ENCODE measurements at places on chromosomes 13 and 19.

DNA sequence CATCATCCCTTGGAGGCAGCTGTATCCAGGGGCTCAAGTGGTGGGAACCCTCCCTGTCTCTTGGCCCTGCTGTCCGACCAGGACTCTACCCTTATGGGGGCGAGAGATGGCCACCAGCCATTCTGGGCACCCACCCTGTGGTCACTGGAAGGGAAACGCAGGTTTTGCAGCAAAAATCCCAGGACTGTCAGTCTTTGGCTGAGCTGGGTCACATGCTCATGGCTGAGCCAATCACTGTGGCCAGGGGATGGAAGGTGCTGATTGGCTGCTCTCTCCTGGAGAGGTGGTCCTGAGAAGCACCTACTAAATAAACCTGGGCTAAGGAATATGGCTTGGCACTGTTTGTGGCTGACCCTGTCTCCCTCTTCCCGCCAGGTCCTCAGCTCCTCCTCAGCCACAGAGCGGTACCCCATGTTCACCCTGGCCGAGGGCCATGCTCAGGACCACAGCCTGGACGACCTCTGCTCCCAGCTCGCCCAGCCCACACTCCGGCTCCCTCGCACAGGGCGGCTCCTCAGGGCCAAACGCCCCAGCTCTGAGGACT is 8.9 kb downstream of the ATG4D start:
- DNase-seq = no peak

- DNase-seq = no peak
These were observed 225.1 kb downstream of the HS6ST3 start for GRCh38 chr13:96314974-96315373.

DNA sequence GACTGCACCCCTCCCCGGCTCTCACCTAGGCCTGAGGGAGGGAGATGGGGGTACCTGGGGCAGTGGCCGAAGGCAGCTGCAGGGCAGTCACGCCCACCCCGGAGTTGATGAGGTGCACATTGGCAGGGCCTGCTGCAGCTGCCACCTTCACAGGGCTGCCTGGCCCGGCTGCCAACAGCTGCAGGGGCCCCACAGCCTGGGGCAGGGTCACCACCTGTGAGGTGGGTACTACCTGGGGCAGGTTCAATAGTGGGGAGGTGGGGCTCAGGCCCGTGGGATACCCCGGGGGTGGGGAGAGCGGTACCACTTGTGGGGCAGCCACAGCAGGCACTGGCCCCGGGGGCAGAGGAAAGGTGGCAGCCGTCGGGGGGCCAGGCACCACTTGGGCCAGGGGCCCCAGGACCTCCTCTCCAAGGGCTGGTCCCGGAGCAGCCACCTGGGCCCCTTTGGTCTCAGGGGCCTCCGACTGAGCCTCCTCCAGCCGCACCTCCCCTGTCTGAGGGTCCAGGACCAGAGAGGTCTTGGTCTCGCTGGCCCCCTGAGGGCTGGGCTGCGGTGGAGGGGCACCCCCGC is 2.7 kb downstream of the SIX5 start:
- no peak for DNase-seq

- no peak for DNase-seq
These were observed 65.2 kb downstream of the RAP2A start for GRCh38 chr13:97499181-97499580.

DNA sequence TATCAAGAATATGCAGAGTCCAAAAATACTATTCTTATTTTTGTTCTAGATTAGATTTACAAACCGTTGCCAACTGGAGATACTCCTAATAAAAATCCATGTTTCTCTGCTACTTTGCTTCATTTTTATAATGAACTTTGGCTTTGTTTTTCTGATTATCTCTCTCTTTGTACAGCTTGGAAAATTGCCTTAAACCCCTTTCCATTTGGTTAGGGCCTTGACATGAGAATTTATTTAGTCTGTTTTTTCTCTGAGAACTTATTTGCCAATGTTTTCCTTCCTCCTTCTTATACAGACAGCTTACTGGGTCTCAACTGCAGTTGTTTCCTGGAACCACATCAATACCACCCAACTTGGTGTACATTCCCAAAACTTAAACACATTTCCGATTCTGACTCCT is 555.4 kb downstream of the SLITRK6 start:
- DNase-seq = no peak

DNA sequence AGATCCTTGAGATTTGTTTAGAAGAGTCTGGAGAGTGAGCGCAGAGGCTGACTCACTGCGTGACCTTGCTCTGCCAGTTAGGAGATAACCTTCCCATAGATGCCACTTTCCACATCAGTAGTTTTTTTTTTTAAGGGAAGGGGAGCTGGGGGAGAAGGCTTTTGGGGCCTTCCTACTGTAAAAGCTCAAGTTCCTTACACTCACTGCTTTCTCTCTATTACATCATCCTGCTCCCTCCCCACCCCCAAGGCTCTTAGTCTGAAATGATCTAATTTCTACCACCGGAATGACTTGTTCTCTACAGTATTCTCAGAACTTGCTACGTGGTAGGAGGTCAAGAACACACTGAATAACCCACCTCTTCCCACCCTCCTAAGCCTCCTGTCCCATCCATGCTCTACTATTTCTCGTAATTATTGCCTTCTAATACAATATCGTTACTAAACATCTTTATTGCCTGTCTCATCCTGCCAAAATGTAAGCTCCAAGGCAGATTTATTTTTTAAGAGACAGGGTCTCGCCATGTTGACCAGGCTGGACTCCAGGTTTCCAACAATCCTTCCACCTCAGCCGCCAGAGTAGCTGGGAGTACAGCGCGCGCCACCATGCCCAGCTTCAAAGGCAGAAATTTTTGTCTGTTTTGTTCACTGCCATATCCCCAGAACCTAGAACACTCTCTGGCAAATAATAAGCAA is 1.2 kb downstream of the LONP1 start:
- DNase-seq = no peak

- DNase-seq = no peak
These were observed 411.7 kb downstream of the IRS2 start for GRCh38 chr13:109374609-109375200.

DNA sequence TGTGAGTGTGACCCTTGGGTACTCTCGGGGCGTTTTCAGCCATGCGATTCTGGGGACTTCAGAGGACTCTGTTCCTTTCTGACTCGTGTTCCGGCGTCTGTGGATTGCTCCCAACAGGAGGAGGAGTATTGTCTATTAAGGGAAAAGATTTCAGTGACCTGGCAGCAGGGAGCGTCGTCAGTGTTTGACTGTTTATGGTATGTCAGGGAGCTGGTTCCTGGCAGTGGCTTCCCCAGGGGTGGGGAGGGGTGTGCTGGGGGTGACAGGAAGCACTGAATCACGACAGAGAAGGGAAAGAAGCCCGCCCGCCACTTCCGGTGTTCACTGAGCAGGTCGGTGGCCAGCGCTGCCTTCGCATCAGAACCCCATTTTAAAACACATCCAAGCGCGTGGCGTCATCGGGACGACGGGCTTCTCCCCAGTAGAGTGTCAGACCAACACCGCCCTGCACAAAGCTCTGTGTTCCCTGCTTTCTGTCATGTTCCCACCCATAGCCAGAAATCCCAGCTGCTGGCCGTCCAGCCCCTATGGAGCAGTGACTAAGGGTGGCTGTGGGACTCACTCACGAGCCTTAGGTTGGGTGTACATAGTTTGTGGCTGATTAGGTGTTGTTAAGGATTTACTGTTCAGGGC is 33.8 kb downstream of the COL4A2 start:
- no peak for DNase-seq

GRCh38 chr13:48531416-48532255 is 1.2 kb downstream of the RCBTB2 start:
- DNase-seq = no peak

DNA sequence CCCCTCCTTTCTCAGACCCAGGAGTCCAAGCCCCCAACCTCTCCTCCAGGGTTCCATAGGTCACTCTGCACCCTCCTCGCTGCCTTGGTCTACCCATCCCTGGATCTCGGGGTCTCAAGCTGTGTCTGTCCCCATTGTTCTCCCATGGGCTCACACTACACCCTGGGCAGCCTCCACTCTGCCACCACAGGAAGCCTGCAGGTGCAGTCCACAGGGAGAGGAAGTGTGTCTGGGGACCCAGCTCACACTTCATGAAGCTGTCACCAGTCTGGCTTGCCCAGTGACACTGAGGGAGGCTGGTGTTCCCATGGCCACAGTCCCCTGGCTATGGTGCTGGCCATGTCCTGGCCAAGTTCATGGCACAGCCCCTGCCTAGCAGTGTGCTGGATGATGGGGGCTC is 5.3 kb downstream of the NECTIN2 start:
- no peak for DNase-seq

GRCh38 chr19:31317570-31317969 is 31.7 kb downstream of the TSHZ3 start:
- no peak for DNase-seq

DNA sequence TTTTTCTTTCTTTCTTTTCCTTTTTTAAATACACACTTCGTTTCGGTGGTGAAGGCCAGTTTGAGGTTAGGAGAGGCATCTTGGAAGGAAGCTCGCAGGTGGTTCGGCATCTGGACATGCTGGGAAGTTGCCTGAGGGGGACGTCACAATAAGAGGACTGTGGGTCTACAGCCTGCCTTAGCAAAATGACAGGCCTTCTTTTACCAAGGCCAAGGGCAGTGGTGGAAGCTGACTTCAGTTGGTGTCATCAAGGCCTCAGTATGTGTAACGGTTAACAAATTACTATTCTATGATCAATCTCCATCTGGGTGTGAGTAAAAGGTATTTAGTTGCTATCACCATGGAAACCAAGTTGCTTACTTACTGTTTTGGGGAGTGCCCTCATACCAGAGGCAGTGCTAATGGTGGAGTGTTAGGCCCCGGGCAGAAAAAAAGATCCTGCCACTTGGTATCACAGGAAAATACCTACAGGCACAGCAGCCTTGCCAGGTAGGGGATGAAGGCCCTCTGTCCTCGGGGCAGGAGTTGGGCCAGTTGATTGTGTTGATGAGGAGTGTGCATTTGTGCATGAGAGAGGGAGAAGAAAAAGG is 10.3 kb downstream of the ACTN4 start:
- DNase-seq = no peak

GRCh38 chr13:108929532-108930206 is 300.3 kb downstream of the MYO16 start:
- peak; percentile 15 for DNase-seq

GRCh38 chr19:33374236-33374714 is 766 bp downstream of the CEBPG start:
- no peak for DNase-seq

- no peak for DNase-seq
These were observed 120.1 kb downstream of the DNAJC3 start for GRCh38 chr13:95797016-95797415.

DNA sequence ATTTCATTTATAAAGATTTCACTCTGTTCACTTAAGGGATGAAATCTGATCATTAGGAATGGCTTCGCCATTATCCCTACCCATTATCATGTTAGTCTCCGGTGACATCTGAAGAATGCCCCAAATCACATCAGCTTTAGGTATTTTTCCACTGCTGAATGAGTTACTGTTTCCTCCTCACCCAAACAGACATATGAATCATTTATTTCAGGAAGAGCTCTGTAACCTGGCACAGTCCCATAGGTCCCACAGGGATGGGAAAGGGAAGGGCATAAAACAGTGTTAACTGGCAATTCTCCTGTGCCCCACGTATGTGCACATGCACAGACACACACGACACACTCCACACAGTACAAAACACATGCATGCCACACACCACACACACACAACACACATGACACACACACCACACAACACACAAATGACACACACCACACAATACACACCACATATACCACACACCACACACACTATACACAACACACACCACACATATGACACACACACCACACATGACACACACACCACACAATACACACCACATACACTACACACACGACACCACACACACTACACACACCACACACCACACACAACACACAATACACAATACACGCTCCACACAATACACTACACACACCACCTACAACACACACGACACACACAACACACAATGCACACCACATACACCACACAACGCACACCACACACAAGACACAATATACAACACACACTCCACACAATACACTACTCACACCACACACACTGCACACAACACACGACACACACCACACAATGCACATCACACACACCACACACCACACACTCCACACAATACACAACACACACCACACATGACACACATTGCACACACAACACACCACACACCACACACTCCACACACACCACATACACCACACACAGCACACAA is 15.4 kb downstream of the TMEM255B start:
- DNase-seq = no peak

DNA sequence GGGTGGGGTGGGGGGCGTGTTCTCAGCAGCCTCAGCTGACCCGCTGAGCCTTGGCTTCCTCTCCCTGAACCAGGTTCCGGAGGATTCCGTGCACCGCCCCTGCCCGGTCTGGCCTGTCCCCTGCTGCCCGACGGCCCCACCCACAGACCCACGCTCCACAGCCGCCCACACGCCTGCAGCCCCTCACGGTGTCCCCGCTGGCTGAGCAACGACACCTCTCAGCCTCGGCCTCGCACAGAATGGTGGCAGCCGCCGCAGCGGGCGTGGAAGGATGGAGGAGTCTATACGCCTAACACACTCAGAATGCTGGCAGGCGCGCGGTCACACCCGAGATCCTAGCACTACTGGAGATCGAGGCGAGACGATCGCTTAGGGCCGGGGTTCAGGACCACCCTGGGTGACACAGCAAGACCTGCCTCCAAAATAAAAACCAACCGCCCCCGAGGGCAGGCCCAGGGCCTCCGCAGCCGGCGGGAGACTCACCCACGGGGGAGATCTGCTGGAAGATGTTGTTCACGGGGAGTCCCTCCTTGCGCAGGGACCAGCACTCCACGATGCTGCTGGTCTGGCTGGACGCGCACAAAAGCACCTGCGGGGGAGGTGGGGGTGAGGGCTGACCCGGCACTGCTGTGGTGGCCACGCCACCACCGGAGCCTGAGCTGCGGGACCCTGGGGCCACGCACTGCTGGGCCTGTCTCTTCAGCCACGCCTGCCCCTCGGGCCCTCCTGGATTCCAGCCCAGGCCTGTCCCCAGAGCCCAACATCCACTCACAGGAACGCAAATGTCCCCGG is 8.4 kb downstream of the MED16 start:
- DNase-seq = no peak

DNA sequence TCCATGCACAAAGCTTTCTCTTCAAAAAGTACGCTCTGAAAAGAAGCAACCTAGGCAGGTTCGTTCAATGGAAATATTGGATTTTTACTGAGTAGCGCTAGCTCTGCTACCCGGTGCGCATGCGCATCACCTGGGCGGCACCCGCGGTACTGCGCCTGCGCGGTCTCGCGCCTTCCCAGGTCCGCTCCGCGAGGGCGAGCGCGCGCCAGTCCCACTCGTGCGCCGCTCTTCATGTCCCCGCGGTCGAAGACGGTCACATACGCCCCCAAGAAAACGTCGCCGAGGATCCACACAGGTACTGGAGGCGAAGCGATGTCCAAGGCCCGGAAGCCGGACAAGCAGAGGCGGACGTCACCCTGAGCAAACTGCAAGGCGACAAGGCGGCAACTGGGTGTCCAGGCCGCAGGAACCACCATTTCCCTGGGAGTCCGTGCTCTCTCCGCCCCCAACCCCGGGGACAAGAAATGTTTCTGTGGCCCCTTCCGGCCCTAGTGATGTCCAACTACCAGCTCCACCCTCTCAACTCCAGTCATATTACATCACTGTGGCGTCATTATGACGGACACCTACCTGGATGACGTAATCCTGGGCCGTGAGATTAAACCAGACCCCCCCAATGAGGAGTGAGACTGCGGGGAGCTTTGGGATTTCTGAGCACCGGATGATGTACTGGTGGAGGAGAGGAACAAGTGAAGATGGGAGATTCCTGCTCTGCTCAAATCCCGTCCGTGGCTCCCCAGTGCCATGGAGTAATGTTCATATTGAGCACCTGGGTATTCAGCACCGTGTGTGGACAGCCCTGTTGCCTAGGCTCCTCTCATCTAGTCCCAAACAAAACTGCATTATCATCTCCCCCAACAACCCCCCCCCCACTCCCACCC is 4.8 kb upstream of the KCNC3 start:
- DNase-seq = peak; percentile 75
